SJSA1 (cell line): ENCODE measurements at places on chromosomes 3 and 15.

GRCh38 chr15:76987896-76988860 lies 6.7 kb upstream of the PSTPIP1 start:
- DNase-seq: no peak

GRCh38 chr3:27224197-27224596 lies 145.0 kb downstream of the NEK10 start:
- DNase-seq: no peak

GRCh38 chr3:183807209-183807728 lies 18.1 kb downstream of the MAP6D1 start:
- no peak for DNase-seq

DNA sequence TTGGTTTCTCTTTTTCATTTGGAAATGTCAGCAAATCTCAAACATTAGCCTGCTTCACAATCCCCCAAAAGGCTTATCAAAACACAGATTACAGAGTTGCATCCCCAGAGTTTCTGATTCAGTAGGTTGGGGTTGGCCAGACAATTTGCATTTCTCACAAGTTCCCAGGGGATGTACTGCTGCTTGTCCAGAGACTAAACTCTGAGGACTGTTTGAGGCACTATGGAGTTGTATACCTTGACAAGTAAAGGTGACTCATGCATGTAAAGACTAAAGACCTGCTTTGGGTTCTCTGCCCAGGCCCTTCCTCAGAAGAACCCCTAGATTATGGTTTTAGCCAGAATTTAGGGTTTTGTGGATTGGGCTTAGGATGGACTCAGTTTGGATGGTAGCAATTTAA lies 151.1 kb upstream of the ARHGEF26 start:
- DNase-seq: no peak

DNA sequence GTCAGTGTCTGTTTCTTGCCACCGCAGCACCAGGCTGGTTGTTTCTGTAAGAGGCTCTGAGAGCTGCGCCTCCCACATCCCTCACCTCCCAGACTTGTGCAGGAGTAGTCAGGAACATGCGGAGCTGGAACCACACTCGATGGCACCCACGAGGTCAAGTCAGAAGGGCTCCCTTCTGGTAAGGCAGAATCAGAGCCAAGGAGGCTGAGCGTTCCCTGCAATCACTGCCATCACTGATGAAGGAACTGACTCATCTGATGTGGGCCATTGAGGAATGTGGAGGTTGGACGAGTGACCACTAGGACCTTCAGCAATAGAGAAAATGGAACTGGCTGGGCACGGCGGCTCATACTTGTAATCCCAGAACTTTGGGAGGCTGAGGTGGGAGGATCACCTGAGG lies 35.7 kb upstream of the BLM start:
- peak; percentile 86 for DNase-seq

DNA sequence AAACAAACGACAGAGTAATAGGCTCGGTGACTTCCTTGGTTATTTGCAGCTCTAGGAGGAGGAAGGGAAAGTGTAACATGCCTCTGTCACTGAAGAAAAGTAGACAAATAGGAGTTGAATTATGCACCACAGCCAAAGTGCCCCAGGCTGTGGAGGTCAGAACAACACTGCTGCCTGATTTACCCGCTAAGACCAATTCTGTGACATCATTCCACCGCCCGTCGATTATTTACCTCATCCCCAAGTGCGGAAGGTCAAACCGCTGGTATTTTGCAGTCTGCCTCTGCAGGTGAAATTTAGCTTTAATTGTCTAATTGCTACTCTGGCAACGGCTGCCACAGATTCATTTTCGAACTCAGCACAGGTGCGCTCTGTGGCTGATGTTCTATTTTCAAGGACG lies 106.3 kb upstream of the PRICKLE2 start:
- DNase-seq: no peak

GRCh38 chr15:63321462-63321861 lies 44.1 kb downstream of the APH1B start:
- no peak for DNase-seq

- DNase-seq: no peak
Measured at GRCh38 chr3:110743202-110743601, 328.4 kb upstream of the NECTIN3 start.

DNA sequence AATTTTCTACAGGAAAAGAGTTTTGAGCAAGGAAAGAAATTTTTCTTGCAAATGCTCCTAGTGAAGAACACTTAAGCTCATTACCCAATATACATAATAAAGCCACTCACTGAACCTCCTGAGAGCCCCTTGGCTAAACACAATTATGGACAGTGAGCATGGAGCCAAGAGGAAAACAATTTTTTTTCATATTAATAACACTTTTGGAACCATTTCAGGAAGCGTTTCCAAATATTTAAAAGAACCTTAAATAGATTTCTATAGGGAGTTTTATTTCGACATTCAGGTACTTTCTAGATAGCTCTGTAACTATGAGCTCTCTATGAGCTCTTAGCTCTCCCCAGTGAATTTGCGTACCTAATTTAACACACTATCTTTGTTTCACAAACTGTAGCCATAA lies 581.1 kb downstream of the ZNF385D start:
- DNase-seq: no peak

DNA sequence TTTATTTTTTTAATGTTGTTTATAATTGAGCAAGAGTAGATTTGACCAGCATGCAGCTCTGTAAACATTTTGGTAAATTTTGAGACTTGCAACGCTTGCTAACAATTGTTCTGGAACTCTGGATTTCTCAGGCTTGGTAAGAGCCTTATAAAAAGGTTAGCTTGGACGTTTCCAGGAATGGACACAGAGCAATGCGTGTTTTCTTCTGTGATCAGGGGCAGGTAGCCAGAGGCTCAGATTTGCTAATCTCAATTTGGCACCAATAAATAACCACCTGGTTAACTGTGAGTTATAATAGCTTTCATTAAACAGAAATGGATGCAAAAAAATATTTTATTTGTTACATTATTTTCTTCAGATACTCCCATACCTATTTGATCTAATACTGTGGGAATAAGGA lies 39.8 kb downstream of the CADM2 start:
- no peak for DNase-seq

- no peak for DNase-seq
Measured at GRCh38 chr3:14175383-14176037, 2.9 kb downstream of the XPC start.

DNA sequence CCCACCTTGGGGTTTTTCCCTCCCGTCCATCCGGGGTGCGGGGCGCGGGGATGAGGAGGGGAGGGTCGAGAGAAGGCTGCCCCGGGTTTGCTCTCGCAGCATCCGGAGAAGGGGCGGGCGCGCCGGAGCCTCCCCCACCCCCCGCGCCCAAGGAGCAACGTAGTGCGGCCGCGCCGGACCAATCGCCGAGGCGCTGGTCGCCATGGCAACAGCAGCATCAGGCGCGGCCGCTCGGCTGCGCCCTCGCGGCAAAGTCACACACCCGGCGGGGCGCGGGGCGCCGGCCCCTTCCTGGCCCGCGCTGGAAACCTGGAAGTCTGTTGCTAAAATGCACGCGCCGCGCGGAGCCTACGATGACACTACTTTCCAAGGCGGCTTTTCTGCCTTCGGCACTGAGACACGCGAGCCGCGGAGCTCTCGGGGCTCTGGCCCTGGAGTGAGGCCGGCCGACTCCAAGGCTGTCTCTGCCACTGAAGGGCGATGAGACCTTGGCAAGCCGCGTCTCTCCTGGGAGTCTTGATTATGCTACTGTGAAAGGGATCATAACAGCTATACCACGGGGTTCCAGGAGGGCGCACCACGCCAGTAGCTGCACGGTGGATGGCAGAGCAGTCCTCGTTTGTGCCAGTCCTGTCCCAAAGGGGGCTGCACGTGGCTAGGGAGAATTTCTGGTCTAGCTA lies at the start of gene IQSEC1:
Gene IQSEC1, minus strand, starts transcription at position 104 of the 680 bp plus-strand sequence. CDS start 415 bp downstream, outside the sequence.
- no peak for DNase-seq

DNA sequence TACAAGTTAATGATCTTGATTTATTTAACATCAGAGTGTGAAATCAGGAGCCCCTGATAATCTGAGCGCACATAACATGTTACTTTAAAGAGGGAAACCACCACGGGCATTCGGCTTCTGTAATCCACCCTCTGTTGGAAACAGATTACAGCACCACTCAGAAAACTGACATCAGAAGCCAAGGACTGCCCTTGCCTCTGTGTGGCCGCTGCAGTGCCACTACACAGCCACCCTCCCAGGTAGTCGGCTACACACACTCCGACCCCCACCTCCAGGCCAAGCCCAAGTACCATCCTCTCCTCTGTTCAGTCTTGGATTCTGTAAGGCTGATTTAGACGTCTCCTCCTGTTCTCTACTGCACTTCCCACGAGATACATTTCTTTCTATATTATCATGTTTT lies 251.7 kb downstream of the GABRB3 start:
- no peak for DNase-seq

DNA sequence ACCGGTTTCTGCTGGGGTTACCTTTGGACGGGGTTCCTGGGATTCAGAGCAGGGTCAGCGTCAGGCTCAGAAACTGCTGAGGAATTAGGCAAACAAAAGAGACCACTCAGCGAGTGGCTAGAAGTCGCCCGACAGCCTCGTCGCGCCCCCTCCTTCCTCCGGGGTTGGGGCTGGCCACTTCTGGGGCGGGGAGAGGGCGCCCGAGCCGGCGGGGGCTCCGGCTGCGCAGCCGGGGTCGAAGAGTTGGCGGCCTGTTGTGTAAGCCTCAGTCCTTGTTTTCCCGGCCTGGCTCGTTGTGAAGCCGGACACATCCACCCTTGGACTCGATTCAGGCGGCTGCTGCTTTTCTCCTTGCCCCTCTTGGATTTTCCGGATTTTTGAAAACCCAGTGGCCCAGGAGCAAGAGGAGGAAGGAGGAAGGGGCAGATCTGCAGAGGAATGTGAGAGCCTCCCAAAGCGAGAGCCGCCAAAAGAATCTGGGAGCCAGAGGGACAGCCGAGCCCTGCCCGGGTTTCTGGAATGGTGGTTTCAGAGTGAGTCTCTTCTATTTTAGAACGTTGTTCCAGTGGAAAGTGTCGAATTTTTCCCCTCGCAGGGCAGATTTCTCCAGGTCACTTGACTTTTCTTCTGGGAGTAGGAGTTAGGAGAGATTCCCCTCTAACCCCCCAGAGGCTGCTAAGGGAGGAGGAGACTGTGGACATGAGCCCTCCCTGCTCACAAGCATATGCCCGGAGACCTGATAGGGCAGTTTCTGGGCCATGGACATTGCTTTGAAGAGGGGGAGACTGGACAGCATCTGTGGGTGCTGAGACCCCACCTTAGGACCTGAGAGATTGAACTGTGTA lies 666 bp downstream of the SNX33 start:
- peak; percentile 50 for DNase-seq

DNA sequence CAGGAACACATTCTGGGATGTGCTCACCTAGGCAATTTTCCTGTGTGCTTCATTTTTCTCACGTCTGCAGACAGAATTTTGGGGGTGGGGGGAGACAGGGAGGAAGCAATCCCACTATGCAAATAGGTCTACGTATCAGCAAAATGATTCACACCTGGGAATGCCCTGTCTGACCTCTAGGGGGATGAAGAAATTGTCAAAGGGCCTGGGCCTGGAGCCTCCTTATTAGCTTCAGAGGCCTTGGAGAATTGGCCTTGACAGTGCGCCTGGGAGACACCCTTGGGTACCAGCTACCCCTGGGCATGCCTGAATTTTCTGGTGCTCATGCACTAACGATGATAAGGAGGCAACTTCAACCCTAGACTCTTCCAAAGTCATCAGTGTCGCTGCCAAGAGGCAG lies 207.5 kb downstream of the CADPS start:
- DNase-seq: no peak

GRCh38 chr3:60313951-60314461 lies 937.2 kb downstream of the FHIT start:
- no peak for DNase-seq

GRCh38 chr3:184545769-184546168 lies 15.8 kb upstream of the EPHB3 start:
- DNase-seq: no peak

GRCh38 chr3:5071061-5071460 lies 51.0 kb upstream of the ARL8B start:
- DNase-seq: no peak

DNA sequence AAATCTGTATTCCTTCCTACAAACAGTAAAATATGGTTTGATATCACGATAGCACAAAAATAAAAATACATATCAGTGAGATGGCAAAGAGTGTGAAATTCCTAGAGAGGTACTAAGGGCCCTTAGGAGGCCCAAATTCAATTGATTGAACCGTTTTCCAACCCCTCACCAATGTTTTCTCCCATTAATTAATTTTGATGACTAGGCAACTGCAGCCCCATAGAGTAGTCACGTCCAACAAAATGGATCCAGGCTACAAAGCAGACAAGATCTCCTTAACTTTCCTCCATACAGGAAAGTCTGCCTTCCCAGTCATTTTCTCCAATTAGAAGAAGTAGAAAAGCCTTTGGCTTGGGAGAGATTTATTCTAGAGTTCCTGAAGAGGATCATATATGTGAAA lies 193.9 kb downstream of the PLOD2 start:
- DNase-seq: no peak

DNA sequence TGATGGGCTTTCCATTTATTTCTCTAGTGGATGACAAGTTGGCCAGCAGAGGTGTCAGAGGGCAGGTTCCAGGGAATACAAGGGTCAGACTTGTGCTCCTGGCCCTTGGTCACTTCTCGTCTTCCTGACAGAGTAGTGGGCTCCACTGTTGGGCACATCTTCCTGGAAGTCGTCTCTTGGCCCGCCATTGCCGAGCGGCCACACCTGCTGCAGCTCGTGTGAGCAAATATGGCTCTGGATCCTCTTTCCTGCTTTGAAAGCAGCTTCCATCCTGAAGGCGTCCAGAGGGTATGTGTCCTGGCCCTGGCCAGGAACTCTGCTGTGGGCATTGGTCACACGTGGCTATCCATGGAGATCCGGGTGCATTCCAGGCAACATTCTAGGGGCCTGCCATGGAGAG lies 100.2 kb downstream of the SNRPN start:
- no peak for DNase-seq

GRCh38 chr15:53454535-53454842 lies 305.0 kb downstream of the WDR72 start:
- DNase-seq: no peak

- no peak for DNase-seq
Measured at GRCh38 chr3:39361252-39361927, 21.8 kb upstream of the SLC25A38 start.

- DNase-seq: no peak
Measured at GRCh38 chr3:172334671-172335207, 113.5 kb downstream of the GHSR start.
